ENCODE measurements at places on chromosomes 5 and 9. TPM values are rescaled to one million over a fixed set of nuclear protein-coding genes. Genes with fewer than 3 reads are reported as not detected.

Gene AGXT2
- not detected for total RNA-seq

Gene SLC36A2
- not detected for total RNA-seq

Gene TRIM7
- total RNA-seq: 1.9 TPM

Gene CTXN3
- total RNA-seq: not detected

Gene RALGPS1
- 8.2 TPM for total RNA-seq

Data from mononuclear cell (primary cell).